Activated naive CD8-positive, alpha-beta T cell treated with anti-CD3 and anti-CD28 coated beads for 36 hours (primary cell): ENCODE measurements at places on chromosomes 12 and 14.

- DNase-seq = no peak
These were observed 19.1 kb downstream of the RPAP3 start for GRCh38 chr12:47686645-47687240.

- no peak for DNase-seq
These were observed 18.5 kb upstream of the CCDC175 start for GRCh38 chr14:59595071-59595470.

DNA sequence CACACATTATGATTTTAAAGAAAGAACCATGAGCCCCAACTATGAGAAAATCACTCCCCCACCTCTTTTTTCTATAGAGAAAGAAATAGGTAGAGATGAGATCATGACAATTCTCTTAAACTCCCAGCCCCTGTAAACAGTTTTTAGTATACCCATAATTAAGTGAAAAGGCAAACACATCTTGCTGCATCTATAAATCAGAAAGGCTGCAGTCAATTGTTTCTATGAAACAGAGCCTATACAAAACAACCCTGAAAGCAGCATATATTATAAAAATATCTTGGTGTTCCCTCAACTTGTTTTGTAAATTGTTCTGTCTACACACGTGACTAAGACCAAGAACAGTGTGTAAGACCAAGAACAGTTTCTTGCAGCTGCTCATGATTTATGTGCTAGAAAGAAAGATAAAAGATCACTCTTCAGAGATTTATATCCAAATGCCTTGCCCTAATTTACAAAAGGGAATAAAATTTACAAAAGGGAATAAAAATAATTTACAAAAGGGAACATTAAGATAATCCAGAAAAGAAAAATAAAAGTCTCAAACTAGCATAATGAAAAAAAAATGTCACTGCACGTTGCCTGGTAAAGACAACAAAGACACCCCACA lies 4.8 kb downstream of the KITLG start:
- no peak for DNase-seq

GRCh38 chr12:13816394-13816793 lies 165.0 kb downstream of the GRIN2B start:
- DNase-seq = no peak

- DNase-seq = no peak
These were observed 5.9 kb upstream of the MYO1A start for GRCh38 chr12:57055824-57056223.

DNA sequence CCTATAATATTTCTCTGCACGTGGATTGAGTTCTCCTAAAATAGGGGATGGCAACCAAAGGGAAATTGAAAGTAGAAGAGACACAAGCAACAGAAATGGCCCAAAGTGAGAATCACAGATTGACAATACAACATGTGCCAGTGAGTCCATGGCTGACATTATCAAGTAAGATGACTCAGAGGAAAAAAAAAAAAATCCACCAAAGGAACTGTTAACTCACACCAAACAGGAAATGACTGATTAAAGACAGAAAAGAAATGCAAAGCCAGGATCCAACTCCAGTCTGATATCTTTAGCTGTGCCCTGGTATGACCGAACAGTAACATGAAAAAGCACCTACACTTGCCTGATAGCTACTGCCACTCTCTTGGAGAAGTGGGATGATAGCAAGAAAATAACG lies 485.0 kb downstream of the PRKD1 start:
- DNase-seq = no peak

- DNase-seq = no peak
These were observed 87.6 kb downstream of the EML1 start for GRCh38 chr14:99880651-99881420.

DNA sequence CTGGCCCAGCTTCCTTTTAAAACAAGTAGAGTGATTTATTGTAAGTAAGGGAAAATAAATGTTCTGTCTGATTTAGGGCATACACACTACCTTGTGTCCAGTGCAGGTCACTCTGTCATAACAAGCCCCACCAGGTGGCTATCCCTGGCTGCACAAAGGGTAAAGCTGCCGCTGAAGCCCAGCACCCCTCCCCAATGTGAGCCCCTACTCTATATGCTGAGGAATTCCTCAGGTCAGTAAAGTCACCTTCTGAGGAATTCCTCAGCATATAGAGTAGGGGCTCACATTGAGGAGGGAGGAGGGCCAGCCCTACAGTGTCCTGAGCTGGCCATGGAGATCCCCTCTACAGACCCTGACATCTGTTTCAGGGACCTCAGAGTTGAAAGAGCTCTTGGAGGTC lies 67.2 kb downstream of the TBC1D30 start:
- no peak for DNase-seq

DNA sequence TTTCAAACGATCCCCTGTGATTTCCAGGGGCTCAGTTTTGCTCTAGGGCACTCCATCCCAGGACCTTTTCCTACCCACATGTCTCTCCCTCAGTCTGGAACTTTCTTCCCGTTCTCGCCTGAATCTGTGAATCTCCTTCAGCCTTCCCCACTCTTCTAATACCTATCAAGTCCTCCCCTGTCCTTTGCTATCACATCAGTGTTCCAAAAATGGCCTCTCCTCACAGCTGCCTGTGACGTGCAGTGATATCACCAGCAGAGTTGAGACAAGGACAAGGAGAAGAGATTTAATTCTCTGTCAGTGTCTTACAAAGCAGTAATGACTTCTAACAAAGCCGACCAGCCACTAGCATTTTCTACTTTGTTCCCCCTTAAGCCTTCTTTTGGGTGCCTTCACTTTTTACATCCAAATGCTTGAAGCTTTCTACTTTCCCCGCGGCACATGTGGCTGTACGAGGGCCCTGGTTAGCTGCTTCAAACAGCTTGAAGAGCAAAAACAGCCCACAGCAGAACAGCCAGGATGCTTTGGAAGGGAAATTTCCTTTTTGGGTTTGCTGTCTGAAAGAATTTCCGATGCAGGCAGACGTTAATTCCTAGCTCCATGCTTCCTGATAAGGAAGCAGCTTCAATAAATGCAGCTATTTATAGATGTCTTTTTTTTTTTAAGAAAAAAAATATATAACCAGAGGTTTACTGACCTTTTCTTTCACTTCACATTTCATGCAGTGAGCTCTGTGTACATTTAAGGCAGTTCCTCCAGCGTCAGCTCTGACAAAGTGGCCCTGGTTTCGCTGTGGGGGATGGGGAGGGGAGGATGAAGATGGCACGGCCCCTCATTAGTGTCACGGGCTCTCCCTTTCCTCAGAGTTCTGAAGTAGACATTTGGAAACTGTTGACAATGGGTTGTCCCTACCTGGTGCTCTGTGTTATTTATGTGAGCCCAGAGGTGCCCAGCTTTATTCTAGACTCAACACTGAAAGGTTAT lies 109.3 kb downstream of the ETV6 start:
- DNase-seq = peak; percentile 21

DNA sequence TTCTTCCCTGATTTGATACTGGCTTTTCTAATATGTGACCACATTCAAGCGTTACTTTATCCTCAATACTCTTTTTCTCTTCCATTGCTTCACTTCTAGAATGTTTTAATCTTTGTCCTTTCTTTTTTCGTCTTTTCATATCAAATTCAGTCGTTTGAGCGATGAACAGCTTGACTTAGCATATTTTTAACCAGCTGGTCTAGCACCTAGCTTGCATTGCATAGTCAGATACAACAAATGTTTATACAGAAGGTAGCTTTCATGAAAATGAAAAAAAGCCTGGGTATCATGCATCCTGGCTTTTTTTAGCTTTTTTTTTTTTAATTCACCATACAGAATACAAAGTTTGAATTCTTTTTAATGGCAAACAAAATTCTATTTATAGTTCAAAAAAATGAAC lies 1.2 kb downstream of the SOX5 start:
- no peak for DNase-seq

- DNase-seq = no peak
These were observed 18.1 kb upstream of the SMOC1 start for GRCh38 chr14:69861025-69861569.

- no peak for DNase-seq
These were observed 29.7 kb downstream of the CHGA start for GRCh38 chr14:92952481-92953298.
